NCI-H2107 (cell line): ENCODE measurements at places on chromosomes 2 and 18.
A peak's percentile ranks its signal among the peaks of the same experiment; 100 is the strongest.

GRCh38 chr2:67311536-67311935 lies 85.6 kb upstream of the ETAA1 start:
- DNase-seq, result no peak

- DNase-seq, result no peak
Measured at GRCh38 chr2:240711701-240712100, 20.0 kb downstream of the AQP12A start.

DNA sequence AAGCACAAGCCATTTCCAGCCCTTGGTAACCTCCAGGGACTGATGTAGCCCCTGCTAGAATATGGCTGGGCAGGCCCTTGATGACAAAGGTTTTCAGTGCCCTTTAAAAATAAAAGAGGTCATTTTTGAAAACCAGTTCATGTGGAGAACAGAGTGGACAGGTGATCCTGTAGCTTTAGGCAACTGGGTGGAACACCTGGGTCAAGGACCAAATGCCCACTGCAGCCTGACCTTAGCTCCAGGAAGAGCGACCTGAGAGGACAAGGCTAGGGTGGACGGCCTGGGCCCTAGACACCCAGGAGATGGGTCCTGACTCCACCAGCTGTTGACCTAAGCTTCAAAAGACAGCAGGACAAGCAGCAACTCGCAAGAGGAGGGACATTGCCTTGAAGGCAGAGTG lies 116.6 kb downstream of the LIPG start:
- DNase-seq, result no peak

GRCh38 chr2:216796115-216796840 lies 63.6 kb downstream of the TNP1 start:
- no peak for DNase-seq

DNA sequence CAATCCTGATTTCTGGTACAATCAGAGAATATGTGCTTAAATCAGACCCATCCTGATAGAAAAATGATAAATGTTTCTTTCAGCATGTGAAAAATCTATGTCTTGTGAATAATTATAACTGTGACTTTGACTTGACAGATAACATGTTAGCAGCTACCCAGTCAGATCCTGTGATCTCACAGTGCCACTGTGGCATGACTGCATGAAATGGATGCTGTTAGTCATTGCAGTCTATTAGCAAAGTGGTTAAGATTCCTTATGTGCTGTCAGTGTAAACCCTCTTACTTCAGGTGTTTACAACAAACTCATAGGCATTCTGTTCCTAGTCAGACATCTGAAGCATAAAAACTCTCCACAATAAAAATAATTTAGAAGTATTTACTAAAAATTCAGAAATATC lies 244.6 kb upstream of the RND3 start:
- no peak for DNase-seq

DNA sequence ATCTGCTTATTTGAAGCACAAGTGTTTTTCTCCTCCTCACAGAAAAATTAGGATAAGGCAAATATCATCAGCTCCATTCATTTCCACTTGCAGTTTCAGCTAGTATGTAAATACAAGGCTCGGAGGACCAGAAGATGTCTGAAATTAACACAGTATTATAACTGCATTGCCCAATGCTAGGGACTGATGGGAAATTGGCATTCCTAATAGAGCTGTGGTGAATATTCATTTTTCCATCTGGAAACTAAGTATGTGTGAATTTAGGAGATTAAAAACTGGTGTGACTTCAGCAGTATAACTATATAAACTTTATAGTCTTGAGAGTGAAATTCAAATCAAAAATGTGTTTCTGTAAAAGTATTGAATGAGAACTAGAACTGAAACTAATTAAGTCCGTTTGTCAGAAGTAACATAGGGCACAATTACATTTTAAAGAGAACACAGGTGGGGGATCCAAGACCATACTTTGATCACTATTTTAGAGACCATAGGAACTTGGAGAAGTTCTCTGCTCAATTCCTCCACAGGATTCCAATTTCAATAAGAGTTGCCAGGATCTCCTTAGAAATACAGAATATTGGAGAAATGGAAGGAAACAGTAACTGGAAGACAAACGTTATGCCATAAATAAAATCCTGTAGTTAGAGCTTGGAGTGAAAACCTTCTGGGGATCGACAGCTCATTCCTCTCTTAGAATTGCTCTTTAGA lies 12.1 kb upstream of the ITGA6 start:
- no peak for DNase-seq

GRCh38 chr2:187461294-187462261 lies 13.5 kb upstream of the CALCRL start:
- no peak for DNase-seq

DNA sequence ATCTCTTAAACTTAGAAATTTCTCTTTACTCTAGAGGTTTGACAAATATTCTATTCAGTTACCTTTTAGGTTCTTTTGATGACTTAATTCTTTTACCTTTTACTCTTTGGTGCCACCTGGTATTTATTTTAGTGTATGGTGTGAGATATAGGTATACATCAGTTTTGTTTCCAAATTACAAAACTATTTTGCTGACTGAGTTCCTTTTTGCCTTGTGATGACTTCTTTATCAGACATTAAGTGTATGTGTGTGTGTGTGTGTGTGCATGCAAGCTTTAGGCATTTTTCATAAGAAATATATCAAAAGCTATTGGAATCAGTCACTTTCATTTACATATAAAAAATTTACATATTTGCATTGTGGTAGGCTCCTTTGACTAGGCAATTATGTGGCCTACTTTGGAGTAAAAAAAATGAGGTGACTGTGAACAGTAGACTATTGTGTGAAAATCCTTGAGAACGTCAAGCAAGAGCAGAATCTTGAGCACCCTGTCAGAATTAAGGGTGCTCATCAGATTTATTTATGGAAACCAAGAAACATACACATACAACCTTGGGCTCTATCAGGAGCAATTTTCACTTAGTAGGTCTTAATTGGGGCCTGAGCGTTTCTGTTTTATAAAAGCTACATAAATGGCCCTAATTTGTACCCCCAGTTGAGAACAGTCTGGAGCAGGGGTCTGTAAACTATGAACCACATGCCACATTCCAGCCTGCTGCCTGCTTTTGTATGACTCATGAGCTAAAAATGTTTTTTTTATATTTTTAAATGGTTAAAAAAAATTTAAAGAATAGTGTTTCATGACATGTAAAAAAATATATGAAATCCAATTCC lies 415.9 kb downstream of the SLC4A3 start:
- DNase-seq, result no peak

GRCh38 chr2:218962859-218963492 lies 3.5 kb downstream of the CDK5R2 start:
- peak; percentile 93 for DNase-seq

- DNase-seq, result no peak
Measured at GRCh38 chr2:212548455-212548819, 9.8 kb upstream of the ERBB4 start.

GRCh38 chr2:7774481-7774880 lies 857.3 kb downstream of the RNF144A start:
- no peak for DNase-seq

DNA sequence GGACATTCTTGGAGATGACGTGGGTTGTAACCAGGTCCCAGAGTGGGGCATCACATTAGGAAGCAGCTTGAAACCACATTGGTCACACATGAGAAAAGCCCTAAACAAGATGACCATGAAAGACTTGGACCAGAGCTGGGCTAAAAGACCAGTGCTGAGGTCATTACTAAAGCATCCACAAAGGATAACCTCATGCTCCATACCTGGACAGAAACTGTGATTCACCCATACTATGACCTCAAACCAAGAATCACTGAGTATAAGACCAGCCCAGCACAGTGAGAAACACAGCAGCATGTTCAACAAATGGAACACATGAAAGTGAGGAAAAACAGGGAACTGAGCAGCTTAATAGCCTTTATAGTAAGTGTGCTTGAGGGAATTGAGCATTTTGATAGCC lies 635.5 kb upstream of the NETO1 start:
- no peak for DNase-seq

DNA sequence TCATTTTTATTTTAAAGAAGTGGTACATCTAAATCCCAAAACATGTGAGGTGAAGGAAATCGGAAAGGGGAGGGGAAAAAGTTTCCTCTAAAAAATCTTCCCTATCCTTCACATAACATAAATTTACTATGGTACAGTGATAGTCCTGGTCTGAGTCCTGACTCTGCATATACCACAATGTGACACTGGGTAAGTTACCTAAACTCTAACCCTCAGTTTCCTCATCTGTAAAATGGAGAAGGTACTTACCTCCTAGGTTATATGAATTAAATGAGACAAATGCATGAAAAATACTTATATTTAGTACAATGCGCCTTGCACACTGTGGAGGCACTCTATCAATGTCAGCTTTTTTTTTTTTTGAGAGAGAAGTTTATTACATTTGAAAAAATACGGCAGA lies 42.3 kb downstream of the TRAK2 start:
- no peak for DNase-seq

- DNase-seq, result no peak
Measured at GRCh38 chr2:192749611-192750200, 555.0 kb upstream of the TMEFF2 start.

- no peak for DNase-seq
Measured at GRCh38 chr2:129759472-129760010, 219.9 kb upstream of the RAB6C start.

GRCh38 chr2:231761735-231762134 lies 19.3 kb downstream of the PDE6D start:
- DNase-seq, result no peak

DNA sequence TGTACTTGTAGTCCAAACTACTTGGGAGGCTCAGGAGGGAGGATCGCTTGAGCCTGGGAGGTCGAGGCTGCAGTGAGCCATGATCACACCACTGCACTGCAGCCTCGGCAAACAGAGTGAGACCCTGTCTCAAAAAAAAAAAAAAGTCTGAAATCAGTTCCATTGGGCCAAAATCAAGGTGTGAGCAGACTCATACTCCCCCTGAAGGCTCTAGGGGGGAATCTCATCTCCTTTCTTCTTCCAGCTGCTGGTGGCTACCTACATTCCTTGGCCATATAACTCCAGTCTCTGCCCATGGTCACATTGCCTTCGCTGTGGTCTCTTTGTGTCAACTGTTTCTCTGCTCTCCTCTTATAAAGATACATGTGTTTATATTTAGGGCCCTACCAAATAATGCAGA lies 234.0 kb downstream of the LRRTM1 start:
- DNase-seq, result no peak

DNA sequence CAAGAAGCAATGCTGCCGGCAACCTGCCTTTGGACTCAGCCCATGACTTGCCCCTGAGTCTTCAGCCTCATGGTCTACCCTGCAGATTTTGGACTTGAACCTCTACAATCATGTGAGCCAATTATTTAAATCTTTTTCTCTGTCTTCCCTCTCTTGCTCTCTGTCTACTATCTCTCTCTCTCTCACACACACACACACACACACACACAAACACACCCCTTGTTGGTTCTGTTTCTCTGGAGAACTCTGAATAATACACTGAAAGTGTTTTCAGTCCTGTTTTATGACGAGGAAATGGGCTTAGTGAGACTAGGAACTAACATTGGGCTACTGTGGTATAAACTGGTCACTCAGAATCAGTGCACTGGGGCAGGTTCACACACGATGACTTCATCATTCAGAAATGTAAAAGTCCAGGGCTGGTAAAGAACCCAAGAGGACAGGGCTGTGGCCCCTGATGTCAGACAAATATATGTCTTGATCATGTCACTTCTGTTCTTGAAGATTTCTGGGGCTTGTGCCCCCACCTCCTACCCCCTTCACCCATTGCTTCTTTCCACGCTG lies 266.1 kb upstream of the SIX2 start:
- DNase-seq, result no peak

GRCh38 chr18:3526421-3527354 lies 76.7 kb downstream of the TGIF1 start:
- DNase-seq, result peak; percentile 54

GRCh38 chr18:49476664-49477411 lies 10.2 kb downstream of the C18orf32 start:
- DNase-seq, result no peak

DNA sequence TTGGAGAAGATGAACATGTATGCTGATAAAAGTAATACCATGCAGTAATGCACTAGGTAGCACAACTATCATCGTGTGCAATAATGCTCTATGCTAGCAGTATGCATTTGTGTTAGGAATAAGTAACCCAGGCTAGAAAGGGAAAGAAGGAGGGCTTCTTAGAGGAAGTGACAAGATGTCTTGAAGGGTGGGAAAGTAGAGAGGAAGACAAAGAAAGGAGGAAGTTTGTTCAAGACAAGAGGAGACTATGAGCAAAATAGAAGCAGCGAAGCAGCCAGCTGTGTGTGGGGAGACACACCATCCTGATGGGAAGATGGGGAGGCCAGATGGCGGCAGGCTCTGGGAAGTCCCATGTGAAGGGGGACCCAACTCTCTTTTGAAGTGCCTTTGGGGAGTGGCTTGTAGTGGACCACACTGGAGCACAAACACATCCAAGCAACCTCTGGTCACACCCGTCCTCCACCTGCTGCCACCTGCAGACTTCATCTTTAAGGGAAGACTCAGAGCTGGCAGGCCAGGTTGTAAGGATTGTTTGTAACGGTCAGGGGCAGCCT lies 39.9 kb upstream of the INHBB start:
- no peak for DNase-seq

GRCh38 chr2:26035090-26035743 lies 1.3 kb downstream of the RAB10 start:
- DNase-seq, result no peak

DNA sequence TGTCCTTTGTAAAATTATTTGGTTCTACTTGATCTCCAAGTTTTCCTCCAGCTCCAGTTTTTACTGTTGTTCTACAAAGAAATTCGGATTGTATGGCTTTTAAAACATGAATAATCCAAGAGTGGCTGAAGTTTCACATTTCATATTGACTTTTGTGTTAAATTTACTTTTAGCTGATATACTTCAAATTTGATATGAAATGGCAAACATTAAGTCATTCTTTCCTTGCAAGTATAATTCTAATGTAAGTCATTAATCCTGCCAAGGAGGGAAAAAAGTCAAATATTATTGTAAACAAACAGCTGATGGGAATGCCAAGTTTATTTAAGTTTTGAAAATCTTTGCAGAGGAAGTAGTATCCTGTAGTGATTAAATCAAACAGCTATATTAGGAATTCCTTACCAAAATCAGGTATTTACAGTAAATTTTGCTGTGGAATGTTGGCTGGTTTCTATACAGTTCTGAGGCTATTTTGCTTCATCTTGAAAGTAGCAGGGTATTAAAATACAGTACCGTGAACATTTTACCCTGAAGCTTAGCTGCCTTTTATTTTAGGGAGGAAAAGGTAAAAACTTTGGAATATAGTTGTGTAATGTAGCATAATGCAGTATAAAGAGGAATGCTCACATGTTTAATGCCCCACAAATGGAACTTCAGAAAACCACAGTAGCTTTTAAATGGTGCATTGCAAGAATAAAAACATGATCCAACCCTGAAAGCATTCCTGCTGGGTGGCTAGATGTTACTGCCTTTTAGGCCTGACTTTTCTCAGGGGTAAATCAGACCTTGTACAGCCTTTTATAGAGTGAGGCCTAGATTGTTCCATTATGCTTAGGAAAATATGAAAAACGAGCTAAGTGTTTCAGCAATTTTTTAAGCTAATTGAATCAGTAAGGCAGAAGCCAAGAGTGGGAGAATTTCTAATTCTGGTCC lies 62.7 kb upstream of the NT5C1B start:
- no peak for DNase-seq

GRCh38 chr2:9139491-9140443 lies 66.8 kb upstream of the ASAP2 start:
- peak; percentile 55 for DNase-seq
